ENCODE measurements at places on chromosomes 5 and 9. TPM values are rescaled to one million over a fixed set of nuclear protein-coding genes. Genes with fewer than 3 reads are reported as not detected.

- no peak for DNase-seq
Measured at GRCh38 chr5:96256795-96257470, 176.1 kb downstream of the PCSK1 start.

DNA sequence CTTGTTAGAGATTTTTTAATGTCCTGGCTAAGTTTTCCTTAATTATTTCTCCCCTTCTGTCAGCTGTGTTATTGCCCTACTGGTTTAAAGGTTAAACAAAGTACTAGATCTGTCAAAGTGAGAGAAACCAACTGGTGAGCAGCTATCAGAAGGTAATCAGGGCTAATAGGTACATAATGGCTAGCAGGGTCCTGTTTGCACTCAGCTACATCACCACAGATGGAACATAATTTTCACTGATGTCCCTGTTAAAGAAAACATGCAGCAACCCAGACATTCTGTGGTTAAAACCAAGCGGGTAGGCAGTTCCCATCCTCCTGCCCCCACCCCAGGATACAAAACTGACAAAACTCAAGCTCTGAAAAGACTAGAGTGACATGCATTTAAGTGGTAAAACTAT, 473.9 kb downstream of the NR2F1-AS1 start:
- no peak for DNase-seq

DNA sequence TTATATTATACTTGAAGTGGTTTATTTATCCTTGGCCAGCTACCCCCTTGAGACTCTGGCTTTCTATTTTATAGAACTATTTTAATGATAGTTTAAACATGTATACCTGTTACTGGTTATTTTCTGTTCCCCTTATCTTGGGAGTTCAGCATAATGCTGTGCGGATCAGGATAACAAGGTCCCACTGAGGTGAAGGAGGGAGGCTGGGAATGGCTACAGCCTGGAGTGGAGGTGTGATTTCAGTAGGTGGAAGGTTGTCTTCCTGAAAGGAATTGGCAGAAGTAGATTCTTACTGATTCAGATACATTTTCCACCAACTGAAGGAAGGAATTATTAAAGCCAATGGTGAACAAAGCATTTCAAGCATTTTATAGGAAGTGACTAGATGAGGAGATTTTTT, 38.9 kb downstream of the PAM start:
- no peak for DNase-seq

C9orf57 gene
- total RNA-seq: not detected

- no peak for DNase-seq
Measured at GRCh38 chr9:132216861-132217619, 55.2 kb downstream of the NTNG2 start.

GRCh38 chr5:107929080-107929479, 258.3 kb upstream of the EFNA5 start:
- DNase-seq: no peak

- no peak for DNase-seq
Measured at GRCh38 chr5:157917491-157917890, 58.5 kb upstream of the CLINT1 start.

CDH9 gene
- not detected for total RNA-seq

- no peak for DNase-seq
Measured at GRCh38 chr5:54115735-54116403, 194.5 kb downstream of the ARL15 start.

NKD2 gene
- total RNA-seq: 4.4 TPM

GRCh38 chr5:126376443-126376842, 46.8 kb upstream of the GRAMD2B start:
- peak; percentile 76 for DNase-seq

- peak; percentile 77 for DNase-seq
Measured at GRCh38 chr9:32579706-32580331, 6.9 kb upstream of the NDUFB6 start.

ADAMTSL1 gene
- total RNA-seq: 13.6 TPM

DNA sequence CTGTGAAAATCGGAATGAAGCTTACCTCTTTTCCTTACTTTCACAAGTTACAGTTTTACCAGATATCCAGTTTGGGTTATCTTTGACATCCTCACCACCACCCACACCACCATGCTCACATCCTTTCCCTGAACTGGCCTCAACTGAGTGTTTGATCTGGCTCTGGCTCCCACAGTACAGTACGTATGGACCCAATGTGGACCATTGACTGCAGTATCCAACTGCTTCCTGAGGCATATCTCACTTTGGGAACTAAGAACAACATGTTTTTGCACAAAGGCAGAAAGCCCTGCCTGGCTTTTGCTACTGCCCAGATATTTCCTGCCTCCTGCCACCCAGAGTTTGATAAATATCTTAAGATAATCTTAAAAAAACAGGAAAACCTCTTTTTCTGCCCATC, 1232.0 kb upstream of the CDH18 start:
- no peak for DNase-seq

GRCh38 chr9:99485459-99485858, 263.4 kb downstream of the SEC61B start:
- no peak for DNase-seq

GRCh38 chr9:79257228-79257781, 314.5 kb upstream of the TLE4 start:
- DNase-seq: no peak

SPATA31E1 gene
- not detected for total RNA-seq

BOD1 gene
- 71.3 TPM for total RNA-seq

DNA sequence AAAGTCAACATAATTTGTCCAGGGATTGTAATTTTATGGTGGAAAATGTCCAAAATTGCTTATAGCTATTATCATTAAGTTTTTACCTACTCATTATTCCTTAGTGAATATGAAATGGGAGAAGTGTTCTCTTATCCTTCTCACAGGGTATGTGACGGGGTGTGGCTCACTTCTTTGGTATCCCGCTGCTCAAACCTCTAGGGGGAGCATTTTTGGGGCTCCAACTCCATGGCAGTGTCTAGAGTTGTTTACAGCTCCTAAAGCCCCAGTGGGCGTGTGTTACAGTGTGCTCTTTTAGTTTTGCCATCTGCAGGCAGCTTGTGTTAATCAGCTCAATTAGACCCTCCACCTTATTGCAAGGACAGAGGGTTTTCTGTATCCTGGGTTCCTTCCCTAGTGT, 89.4 kb downstream of the CDKN2A start:
- DNase-seq: no peak

PTGS1 gene
- total RNA-seq: 72.6 TPM

- no peak for DNase-seq
Measured at GRCh38 chr9:38251036-38251860, 141.3 kb upstream of the ALDH1B1 start.

ERAP2 gene
- total RNA-seq: 8.6 TPM

STPG3 gene
- total RNA-seq: not detected

NUDCD2 gene
- total RNA-seq: 4.5 TPM

GRCh38 chr9:129550199-129550839, 70.6 kb downstream of the C9orf50 start:
- DNase-seq: peak; percentile 93
